ENCODE measurements at places on chromosomes 3 and 15.

DNA sequence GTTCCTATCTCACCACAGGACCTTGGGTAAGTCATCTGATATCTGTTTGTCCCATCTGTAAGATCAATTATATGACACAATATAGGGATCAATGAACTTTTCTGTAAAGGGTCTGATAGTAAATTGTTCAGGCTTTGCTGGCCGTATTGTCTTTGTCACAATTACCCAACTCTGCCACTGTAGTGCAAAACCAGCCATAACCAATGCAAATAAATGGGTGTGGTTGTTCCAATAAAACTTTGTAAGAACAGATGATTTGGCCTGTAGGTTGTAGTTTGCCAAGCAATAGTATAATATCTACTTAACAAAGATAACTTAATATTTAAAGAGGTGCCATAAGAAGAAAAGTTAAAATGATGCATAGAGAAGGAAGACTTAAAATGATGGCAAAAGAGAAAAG lies 210.8 kb downstream of the VPS13C start:
- no peak for DNase-seq

- no peak for DNase-seq
Measured at GRCh38 chr15:80482696-80483095, 78.5 kb downstream of the ARNT2 start.

DNA sequence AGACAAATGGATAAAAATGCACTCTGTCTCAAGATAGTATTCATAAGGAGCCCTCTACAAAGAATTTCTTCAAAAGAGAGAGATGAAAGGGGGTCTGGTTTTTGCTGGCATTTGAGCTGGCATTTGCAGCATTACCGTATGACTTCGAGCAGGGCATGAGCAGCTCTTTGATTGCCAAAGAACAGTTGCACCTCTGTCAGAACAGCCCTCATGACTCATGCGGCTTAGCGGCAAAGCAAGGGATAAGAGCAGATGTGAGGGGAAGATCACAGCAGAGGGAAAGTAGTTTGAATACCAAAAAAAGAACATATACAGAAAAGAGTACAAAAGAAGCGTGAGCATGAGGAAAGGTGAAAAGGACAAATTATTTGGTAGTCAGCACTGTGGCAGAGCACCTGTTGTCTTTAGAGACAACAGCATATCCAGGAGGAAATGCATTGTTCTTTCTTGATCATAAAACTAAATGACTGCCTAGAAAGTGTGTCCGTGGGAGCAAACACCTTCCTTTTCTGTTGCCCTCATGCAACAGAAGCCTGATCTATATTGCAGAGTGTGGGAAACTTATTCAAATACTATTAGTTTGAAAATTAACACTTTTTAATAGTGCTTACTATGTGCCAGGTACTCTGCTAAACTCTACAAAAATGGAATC lies 80.5 kb upstream of the SLC24A5 start:
- no peak for DNase-seq

DNA sequence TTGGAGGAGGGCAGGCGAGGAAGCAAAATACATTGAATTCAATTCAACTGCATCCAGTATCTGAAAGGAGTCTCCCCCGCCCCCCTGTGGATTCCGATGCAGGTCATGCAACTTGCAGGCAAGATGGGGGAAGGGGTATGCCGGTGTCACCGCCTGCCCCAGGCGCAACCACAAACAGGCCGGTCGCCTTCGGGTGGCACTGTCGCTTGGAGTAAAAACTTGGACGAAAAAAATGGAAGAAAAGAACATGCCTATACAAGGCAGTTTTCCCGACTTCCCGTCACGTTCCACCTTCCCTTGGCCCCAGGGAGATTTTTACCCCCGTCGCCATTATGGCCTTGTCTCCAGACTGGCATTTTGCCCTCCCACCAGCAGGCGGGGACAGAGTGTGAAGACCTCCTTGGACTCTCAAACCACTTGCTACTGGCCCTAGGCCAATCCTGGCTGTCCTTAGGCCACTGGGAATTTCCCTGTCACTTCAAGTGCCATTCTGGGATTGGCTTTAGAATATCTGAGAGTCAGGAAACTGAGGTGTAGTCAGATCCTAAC lies 1.6 kb upstream of the NTRK3 start:
- DNase-seq, result no peak

DNA sequence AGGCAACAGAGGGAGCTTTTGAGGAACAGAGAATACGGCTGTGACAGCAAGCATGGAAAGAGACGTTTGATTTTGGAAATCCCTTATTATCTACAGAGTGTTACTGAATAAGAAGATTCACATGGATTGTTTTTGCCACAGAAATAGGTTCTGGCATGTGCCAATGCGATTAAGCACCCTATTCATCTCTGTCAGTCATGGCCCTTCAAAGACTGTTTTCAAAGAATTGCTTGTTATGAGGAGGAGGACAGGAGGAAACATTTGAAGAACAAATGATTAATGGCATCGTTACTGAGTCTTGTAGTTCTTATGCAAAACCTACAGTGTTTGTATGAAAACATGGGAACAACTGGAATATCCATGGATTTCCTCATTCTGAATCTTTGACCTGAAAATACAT lies 86.2 kb downstream of the EPHA6 start:
- DNase-seq, result no peak

DNA sequence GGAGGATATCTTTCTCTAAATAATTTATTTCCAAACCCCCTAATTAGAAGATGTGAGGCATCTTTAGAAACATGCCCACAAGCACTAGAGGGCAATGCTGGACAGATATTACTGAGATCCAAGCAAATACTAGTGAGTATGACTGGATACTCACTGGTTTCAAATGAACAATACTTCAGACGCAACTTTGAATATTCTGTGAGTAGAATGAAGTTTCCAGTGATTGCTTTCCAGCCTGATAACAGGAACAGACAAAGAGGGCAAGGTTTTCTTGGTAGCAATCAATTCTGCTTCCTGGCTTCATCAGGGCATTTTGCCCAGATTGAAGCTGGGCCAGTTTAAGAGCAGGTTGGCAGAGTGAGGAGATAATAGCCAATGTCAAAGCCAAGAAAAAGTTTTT lies 442.6 kb upstream of the PDZRN3 start:
- DNase-seq, result peak; percentile 25

- DNase-seq, result no peak
Measured at GRCh38 chr3:46261926-46262594, 19.8 kb downstream of the CCR3 start.

- DNase-seq, result no peak
Measured at GRCh38 chr3:47162697-47163168, 1.2 kb downstream of the SETD2 start.

- no peak for DNase-seq
Measured at GRCh38 chr3:149221783-149222517, at the start of gene CP. CP (minus strand) TSS chr3:149221829; CDS start chr3:149221792, 37 bp downstream.

GRCh38 chr15:45456212-45457106 lies 66.1 kb downstream of the SLC30A4 start:
- no peak for DNase-seq

- no peak for DNase-seq
Measured at GRCh38 chr15:65682404-65682911, 60.7 kb downstream of the SLC24A1 start.

GRCh38 chr3:132090921-132091320 lies 56.1 kb upstream of the CPNE4 start:
- DNase-seq, result no peak

- peak; percentile 11 for DNase-seq
Measured at GRCh38 chr15:63196842-63197241, 7.4 kb downstream of the RAB8B start.

GRCh38 chr3:5390221-5390620 lies 202.7 kb downstream of the EDEM1 start:
- no peak for DNase-seq

GRCh38 chr3:117558681-117559080 lies 849.1 kb downstream of the TUSC7 start:
- DNase-seq, result no peak
